ENCODE measurements at places on chromosomes 1 and 21. TPM values are rescaled to one million over a fixed set of nuclear protein-coding genes. Genes with fewer than 3 reads are reported as not detected.

DNA sequence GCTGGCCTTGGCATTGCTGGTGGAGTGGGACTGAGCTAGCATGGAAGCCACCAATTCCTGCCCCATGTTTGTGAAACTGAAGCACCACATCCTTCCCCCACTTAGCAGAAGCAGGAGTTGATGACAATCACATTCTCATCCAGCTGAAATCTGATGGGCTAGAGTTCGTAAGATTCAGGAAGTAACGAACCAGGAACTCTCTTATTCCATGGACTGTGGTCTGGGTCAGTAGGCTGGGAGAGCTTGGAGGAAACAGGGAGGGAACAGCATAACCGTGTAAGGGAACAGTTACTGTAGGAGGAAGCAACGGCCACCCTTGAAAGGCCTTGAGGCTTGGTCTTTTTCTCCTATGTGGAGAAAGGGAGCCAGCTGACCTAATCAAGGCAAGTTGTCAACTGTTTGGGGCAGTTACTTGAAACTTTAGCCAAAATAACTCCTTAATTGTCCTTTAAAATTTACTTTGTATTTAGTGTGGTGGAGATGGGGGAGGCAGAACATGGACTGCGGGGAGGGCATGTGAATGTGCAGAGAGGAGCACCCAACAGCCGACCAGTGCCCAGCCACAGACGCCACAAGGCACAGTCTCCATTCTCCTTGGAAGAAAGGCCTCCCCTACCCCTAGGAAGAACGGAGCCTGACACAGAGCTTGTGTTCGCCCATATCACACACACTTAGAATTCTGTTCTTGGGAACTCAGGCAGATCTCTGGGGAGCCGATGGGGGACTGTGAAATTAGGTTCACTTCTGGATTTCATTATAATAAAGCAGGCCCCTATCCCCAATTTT, 2.0 kb upstream of the COQ8A start:
- peaks cover 23% of the 10 kb centered on the region for H3K4me1 ChIP-seq
- peak overlapping the region; percentile 95 for H3K27ac ChIP-seq
- 0 out of 2 replicates have a peak, but pooled peaks cover 5% of the 10 kb centered on the region for H3K36me3 ChIP-seq
- peak overlapping the region; percentile 74 for H3K4me3 ChIP-seq
- 0 out of 2 replicates have a peak, but pooled peaks cover 4% of the 10 kb centered on the region for H3K27me3 ChIP-seq
- DNase-seq: no peak

SYCP1 gene
- 0.24 TPM for total RNA-seq

DNA sequence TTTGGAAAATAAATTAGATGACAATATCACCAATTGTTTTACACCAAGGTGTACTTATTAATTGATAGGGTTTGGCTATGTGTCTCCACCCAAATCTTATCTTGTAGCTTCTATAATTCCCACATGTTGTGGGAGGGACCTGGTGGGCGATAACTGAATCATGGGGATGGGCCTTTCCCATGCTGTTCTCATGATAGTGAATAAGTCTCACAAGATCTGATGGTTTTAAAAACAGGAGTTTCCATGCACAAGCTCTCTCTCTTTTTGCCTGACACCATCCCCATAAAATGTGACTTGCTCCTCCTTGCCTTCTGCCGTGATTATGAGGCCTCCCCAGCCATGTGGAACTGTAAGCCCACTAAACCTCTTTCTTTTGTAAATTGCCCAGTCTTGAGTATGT, 131.0 kb upstream of the LMO4 start:
- H3K36me3 ChIP-seq: no peaks in the 10 kb centered on the region
- no peaks in the 10 kb centered on the region for H3K27me3 ChIP-seq
- no peak overlapping the region for H3K27ac ChIP-seq
- peaks cover 7% of the 10 kb centered on the region for H3K4me1 ChIP-seq
- no peak for DNase-seq
- no peak overlapping the region for H3K4me3 ChIP-seq

GUCA2B gene
- total RNA-seq: not detected

PITHD1 gene
- total RNA-seq: 90.7 TPM

DNA sequence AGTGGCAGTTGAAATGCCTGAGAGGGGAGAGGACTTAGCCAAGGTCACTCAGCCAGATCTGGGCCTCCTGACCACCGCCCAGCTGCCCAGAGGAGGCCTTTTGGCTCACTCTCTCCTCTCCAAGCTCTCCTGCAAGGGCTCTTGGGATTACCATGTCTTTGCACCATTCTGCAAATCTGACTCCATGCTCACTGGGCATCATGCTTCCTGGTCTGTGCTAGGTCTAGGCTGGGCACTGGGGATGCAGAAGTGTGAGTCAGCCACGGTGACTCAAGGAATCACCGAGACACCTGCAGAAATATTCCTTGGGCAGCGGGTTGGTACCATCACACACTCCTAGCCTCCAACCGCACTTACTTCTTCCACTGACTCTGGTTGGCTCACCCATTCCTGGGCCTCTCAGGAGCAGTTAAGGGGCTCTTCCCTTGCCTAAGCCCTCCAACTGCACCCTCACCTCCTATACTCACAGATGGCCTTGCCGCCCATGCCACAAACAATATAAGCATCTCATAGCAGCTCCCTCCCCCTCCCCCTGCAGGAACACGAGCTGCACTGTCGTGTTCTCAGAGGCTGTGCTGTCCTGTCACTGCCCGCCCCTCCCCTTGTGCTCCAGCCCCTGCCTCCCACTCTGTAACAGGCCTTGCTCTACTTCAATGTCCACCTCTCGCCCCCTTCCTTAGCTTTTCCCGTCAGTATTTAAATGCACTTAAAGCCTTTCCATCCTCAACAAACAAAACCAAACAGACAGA, 34.8 kb downstream of the CDCP2 start:
- no peak for DNase-seq
- peaks cover 3% of the 10 kb centered on the region for H3K4me1 ChIP-seq
- H3K27ac ChIP-seq: no peak overlapping the region
- peaks cover 12% of the 10 kb centered on the region for H3K27me3 ChIP-seq

DNA sequence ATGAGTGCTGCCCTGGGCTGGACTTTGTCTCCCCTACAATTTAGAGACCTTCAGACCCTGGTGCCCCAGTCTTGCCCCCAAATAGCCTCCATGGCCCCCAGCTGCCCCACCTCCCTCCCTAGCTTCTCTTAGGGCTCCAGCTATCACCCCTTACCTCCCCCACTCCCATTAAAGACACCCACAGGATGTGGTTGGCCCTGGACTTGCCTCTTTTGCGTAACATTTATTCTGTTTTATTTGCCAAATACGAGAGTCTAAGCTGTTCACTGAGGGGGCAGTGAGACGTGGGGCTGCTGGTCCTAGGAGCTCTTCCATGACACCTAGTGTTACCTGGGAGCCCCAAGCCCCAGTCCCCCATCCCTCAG, 4.5 kb downstream of the ZC3H12A start:
- H3K4me3 ChIP-seq: no peak overlapping the region
- H3K4me1 ChIP-seq: peaks cover 35% of the 10 kb centered on the region
- H3K27me3 ChIP-seq: peaks cover 2% of the 10 kb centered on the region
- no peaks in the 10 kb centered on the region for H3K36me3 ChIP-seq
- 0 out of 2 replicates have a peak overlapping the region, but pooled peaks have one; percentile 14 for H3K27ac ChIP-seq

DNA sequence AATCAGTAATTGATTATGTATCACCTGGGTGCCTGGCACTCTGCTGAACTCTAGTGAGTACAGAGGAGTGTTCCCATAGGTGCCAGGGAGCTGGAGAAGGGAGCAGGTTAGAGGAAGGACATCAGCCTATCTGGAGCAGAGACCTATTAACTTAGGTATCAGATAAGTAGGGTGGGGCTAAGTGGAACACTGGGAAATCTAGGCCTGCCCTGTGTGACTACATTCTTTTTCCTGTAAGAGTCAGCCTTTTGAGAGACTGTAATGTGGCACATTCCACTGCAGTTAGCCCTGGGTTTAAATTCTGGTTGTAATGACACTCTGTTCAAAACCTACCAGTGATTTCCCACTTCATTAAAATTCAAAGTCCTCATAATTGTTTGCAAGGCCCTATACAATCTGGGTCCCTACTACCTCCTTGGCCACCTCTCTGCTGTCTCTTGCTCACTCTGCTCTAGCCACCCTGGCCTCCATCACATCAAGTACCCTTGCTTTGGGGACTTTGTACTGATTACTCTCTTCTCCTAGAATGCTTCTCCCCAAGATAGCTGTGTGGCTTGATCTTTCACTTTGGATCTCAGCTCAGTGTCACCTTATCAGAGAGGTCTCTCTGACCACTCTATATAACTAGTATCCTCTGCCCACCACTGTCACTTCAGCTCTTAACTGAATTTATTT, 12.9 kb downstream of the STX12 start:
- no peak overlapping the region for H3K27ac ChIP-seq
- H3K4me1 ChIP-seq: no peaks in the 10 kb centered on the region
- H3K36me3 ChIP-seq: 0 out of 2 replicates have a peak, but pooled peaks cover 5% of the 10 kb centered on the region

DNA sequence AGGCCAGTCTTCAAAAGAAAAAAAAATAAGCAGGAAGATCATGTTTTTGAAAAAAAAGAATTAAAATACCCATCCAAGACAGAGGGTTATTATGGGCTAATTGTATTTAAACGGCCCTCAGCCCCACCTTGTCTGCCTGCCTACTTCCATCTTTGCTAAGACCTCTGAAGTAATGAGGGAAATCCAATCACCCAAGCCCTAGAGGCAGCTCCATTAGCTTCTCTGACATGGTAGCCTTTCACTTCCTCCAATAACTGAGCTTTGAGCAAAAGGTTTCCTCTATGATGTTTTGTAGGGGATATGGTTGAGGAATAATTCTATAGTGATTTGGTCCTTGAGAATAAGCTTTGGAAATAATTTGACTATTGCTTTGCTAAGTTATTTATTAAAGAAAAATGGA, 178.2 kb upstream of the SGIP1 start:
- H3K27ac ChIP-seq: peak overlapping the region; percentile 98
- DNase-seq: no peak
- no peaks in the 10 kb centered on the region for H3K36me3 ChIP-seq
- H3K4me1 ChIP-seq: peaks cover 52% of the 10 kb centered on the region
- peak overlapping the region; percentile 46 for H3K4me3 ChIP-seq
- no peaks in the 10 kb centered on the region for H3K27me3 ChIP-seq

DNA sequence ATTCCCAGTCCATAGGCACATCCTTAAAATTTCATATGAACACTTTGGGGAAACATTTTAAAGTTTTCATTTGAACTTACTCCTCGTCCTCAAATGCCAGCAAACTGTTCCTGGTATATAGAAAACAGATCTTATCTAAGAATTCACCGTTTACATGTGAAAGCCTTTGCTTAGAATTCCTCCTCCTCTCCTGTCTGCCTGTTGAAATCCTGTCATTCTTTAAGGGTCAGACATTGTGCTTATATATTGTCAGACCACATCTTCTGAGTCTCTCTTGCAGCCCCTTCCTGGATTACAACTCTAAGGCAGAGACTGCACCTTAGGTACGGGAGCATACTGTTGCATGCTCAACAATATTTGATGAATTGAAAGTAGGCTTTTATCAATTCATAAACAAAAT, 239.7 kb downstream of the SMYD3 start:
- peak overlapping the region; percentile 16 for H3K27ac ChIP-seq
- H3K4me3 ChIP-seq: no peak overlapping the region
- DNase-seq: peak; percentile 28
- no peaks in the 10 kb centered on the region for H3K27me3 ChIP-seq
- H3K4me1 ChIP-seq: peaks cover 17% of the 10 kb centered on the region

CD84 gene
- total RNA-seq: not detected

- H3K27ac ChIP-seq: no peak overlapping the region
- H3K4me3 ChIP-seq: no peak overlapping the region
- H3K36me3 ChIP-seq: no peaks in the 10 kb centered on the region
- H3K27me3 ChIP-seq: no peaks in the 10 kb centered on the region
- no peak for DNase-seq
- H3K4me1 ChIP-seq: peaks cover 36% of the 10 kb centered on the region
Measured at GRCh38 chr1:157472959-157473358, 79.4 kb downstream of the FCRL5 start.

FCRL5 gene
- 2.8 TPM for total RNA-seq

CELA2A gene
- total RNA-seq: not detected

MNDA gene
- not detected for total RNA-seq

DNA sequence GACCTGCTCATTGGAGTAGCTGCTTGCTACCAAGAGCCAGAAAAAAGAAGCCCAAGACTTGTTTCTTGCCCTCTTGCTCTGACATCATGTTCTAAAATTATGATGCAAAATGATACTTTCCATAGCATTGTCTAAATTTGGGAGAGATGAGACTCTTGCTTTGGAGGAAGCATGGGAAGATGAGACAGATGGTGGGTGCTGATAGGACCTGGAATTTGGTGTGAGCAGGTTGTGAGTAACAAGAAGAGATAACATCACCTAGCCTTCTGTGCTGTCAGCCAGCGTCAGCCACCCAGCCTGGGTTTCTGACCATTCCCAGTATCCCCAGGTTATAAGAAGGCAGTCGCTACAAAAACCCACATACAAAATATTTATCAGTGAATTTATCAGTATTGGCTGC, 67.1 kb upstream of the GCLM start:
- no peak overlapping the region for H3K4me3 ChIP-seq
- DNase-seq: no peak
- no peaks in the 10 kb centered on the region for H3K36me3 ChIP-seq
- H3K27me3 ChIP-seq: no peaks in the 10 kb centered on the region
- H3K27ac ChIP-seq: no peak overlapping the region
- H3K4me1 ChIP-seq: peaks cover 6% of the 10 kb centered on the region

DNA sequence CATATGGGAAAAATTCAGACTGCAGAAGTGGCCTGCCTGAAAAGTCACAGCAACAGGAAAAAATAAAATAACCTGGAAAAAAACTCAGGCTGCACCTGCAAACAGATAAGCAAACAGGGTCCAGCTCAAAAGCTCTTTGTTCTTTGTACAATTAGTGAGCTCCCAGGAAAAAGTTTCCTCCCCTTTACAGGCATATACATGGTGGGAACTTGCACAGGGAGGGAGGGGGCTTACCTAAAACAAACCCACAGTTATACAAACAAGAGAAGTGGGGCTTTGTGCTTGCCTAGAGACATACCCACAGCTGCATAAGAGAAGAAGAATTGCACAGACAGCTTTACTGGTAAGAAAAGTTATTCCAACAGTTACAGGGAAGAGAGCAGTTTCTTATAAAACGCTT, 31.7 kb upstream of the COG2 start:
- H3K4me1 ChIP-seq: peaks cover 26% of the 10 kb centered on the region
- no peaks in the 10 kb centered on the region for H3K27me3 ChIP-seq
- no peak overlapping the region for H3K4me3 ChIP-seq

- no peak overlapping the region for H3K27ac ChIP-seq
- H3K27me3 ChIP-seq: no peaks in the 10 kb centered on the region
- H3K36me3 ChIP-seq: peaks cover 5% of the 10 kb centered on the region
- H3K4me1 ChIP-seq: no peaks in the 10 kb centered on the region
- DNase-seq: no peak
- H3K4me3 ChIP-seq: no peak overlapping the region
Measured at GRCh38 chr1:29196863-29197589, 15.3 kb upstream of the SRSF4 start.

TRAPPC3 gene
- total RNA-seq: 55.8 TPM

- no peak overlapping the region for H3K27ac ChIP-seq
- H3K27me3 ChIP-seq: no peaks in the 10 kb centered on the region
- no peak for DNase-seq
- peaks cover 5% of the 10 kb centered on the region for H3K4me1 ChIP-seq
Measured at GRCh38 chr1:225474439-225474985, 46.7 kb upstream of the LBR start.
